ENCODE measurements at places on chromosomes 5 and 9. TPM values are rescaled to one million over a fixed set of nuclear protein-coding genes. Genes with fewer than 3 reads are reported as not detected.
A peak's percentile ranks its signal among the peaks of the same experiment; 100 is the strongest.

- no peak for DNase-seq
These were observed 490.3 kb downstream of the ARHGEF28 start for GRCh38 chr5:74116266-74116665.

DNA sequence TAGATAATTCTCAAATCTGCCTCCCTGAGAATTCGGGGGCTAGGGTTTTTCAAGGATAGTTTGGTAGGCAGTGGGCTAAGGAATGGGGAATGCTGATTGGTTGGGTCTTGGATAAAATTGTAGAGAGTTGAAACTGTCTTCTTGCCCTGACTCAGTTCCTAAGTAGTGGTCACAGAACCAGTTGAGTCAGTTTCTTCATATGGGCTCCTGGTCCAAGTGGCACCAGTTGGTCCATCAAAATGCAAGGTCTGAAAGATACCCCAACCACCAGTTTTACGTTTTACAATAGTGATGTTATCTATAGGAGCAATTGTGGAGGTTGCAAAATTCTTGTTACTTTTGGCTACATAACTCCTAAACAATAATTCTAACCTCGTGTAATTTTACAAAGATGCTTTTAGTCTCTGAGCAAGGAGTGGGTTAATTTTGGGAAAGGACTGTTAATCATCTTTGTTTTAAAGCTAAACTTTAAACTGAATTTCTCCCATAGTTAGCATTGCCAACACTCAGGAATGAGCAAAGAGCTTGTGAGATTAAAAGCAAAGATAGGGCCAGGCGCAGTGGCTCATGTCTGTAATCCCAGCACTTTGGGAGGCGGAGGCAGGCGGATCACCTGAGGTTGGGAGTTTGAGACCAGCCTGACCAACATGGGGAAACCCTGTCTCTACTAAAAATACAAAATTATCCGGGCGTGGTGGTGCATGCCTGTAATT lies 7.7 kb downstream of the CDK7 start:
- DNase-seq, result no peak

DNA sequence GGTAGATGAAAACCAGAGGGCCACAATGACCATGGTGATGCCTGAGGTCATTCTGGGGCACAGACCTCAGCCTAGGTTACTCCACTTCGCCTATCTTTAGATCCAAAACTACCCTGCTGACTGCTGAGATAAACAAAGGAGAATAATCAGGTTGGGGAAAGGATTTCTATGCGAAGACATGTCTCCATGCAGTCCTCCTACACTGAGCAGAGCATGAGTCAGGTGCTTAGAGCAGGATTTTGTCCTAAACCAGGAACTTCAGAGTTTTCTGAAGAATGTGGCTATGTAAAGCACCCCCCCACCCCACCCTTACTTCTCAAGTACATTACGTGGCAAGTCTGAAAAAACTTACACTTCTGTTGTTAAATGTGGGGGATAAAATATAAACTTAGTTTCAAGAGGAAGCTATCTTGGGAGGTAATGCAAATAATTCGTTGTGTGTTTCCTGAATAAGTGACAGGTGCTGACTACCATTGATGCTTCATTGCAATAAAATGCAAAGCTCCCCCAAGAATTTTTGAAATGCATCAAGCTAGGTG lies 19.4 kb downstream of the PDCD1LG2 start:
- DNase-seq, result peak; percentile 76

GRCh38 chr5:113216545-113216944 lies 218.2 kb downstream of the TSSK1B start:
- DNase-seq, result no peak

The SRD5A1 gene
- 32.5 TPM for total RNA-seq

Data from OCI-LY7 (cell line).